ENCODE measurements at places on chromosomes 16 and 17.
A peak's percentile ranks its signal among the peaks of the same experiment; 100 is the strongest.

- peak; percentile 99 for DNase-seq
Measured at GRCh38 chr17:44689477-44690217, at the start of gene CCDC43. TSS of gene CCDC43 (minus strand) at chr17:44689776. CDS start at chr17:44689753, 23 bp downstream.

GRCh38 chr16:21194771-21195301 is 16.5 kb downstream of the ZP2 start:
- no peak for DNase-seq

GRCh38 chr17:42547001-42547461 is 5.7 kb upstream of the HSD17B1 start:
- peak; percentile 45 for DNase-seq

GRCh38 chr17:14871921-14872320 is 393.2 kb downstream of the PMP22 start:
- no peak for DNase-seq

DNA sequence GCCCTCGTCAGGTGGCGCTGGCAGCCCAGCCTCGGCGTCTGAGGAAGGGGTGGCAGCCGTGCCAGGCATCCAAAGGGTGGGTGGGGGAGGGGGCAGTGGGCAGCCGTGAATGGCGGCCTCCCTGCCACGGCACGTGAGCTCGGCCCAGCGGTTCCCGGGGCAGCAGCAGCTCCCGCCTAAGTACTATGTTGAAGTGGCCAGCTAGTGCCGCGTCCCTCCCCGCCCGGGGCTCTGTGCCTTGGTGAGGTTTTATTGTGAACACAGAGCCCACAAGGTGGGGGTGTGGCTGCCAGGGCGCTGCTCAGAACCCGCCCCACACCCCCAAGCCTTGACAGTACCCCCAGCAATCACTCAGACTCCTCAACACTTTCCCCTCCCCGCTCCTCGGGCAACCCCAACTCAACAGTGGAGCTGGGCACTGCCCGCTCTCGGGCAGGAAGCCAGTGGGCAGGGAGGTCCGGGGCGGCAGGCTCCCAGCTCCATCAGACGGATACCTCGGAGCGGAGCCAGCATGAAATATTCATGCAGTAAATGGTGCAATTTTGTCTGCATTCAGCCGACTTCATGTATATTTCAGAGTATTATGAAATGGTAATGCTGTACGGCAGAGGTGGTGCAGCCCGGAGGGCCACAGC is 80.4 kb downstream of the ENGASE start:
- DNase-seq: no peak

DNA sequence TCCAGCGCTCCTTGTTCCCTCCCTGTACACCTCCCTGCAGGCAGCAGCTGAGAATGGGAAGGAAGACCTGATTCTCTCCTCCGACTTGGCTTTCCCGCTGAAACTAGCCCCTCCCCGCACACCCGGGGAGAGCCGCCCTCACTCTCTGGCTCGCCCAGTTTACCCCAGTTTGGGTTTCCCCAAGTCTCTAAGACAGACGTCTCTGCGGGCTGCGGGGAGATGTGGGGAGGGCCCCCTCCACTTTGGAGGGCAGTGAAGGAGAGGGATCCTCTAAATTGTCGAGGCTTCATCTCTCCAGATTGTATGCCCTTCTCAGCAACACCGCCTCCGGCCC is 797 bp downstream of the GRB7 start:
- DNase-seq: peak; percentile 84

DNA sequence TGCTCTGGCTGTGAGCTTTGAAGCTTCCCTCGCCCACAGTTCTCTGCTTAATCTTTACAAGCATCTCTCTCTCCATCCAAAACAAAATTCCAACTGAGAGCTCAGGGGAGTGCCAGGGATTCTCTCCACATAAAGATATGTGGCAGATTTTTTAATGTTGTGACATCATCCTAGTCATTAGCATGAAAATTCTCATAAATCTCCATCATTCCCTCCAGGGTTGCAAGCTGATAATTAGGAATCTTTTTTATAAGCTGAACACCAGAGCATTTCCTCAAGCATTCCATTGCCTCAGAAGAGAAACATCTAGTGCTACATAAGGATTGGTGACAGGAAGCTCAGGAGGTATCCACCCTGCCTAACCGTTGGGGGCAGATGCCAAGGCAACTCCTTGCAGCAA is 82.4 kb upstream of the DNAH9 start:
- DNase-seq: no peak

GRCh38 chr16:4114257-4115208 is 1.7 kb downstream of the ADCY9 start:
- DNase-seq: no peak

- DNase-seq: no peak
Measured at GRCh38 chr16:51416926-51417325, 265.9 kb upstream of the SALL1 start.

DNA sequence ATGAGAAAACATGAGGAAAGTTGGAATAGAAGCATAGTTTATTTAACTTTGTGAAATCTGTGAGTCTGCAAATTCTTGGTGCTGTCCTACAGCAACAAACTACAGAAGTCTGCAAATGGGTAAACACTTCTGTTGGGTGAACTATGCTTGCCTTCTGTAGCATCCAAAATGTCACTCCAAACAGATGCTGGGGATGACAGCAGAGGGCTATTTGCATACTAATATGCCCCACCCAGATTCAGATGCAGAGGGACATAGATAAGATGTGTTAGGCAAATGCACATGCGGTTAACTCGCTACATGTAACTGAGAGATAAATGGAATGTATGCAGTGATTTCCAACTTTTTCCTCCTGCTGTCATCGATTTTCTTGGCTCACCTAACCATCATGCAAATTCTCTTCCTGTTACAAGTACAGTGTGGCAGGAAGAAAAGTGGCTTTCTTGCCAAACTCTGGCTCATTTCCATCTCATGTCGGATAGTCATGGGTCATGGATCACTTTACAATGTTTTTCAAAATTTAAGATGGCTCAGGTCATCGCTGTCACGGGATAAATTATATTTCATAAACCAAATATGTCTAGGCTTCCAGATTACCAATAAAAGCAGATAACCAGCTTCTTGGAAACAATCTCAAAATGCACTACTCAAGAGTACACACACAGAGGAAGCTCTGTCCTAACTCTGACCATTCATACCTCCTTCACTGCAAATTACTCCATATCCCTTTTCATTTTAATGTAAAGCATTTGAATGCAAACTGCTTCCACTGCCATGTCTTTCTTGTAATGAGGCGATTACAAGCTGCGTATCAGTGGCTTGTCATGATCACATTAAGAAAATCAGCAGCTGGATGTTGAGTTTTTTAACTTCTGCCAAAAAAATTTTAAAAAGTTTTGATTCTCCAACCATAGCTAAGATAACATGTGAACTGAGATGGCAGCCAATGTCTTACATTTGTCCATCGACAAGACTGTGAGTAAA is 47.7 kb downstream of the ADAMTS18 start:
- DNase-seq: no peak

DNA sequence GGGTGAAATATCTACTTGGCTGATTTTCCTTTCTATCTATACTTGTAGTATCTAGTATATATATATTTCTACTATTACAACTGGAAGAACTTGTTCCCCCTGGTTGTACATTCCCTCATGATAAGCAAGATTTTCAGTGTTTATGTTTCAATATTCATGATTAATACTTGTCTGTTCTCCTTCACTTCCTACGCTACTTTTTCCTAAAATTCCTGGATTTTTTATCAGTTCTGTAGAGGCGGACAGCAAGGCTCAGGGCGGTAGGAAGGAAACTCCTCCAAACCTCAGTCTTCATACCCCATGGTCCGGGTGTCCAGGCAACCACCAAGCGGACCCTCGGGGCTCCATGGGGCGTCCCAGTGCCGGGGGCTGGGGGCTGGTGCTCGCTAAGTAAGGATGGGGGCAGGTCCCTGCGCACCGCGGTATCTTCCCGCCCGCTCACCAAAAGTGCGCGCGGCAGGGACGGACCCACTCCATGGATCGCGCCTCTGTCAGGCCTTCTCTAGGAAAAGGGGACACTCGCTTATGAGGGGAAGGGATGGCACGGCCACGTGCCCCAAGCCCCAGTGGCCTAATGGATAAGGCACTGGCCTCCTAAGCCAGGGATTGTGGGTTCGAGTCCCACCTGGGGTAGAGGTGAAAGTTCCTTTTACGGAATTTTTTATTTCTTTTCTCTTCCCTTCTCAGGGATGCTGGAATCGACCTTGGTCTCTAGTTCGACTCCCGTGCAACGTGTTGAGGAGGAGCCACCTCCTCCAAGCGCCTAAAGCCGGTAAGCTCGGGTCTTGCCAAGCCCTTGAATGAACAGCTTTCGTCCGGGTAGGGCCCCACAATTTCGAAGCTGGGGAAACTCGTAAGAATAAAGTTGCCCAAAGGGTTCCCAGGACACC is 13.2 kb downstream of the ATP5PD start:
- peak; percentile 96 for DNase-seq

DNA sequence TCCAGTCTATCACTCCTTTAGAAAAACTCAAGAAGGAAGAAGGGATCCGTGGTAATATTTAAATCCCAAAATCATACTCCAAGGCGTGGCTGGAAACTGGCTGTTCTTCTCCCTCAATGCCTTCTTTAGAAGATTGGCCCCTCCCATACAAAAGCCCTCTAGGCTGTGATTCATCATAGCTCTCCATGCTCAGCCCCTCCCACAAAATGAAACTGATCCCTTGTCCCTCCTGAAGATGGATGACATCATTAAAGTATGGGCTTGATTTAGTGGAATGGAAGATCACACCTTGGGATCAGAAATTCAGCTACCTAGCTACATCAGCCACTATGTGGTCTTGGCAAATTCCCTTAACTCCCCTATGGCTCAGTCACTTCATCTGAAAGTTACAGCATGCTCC is 4.1 kb downstream of the GRIN2A start:
- DNase-seq: no peak

GRCh38 chr17:10737168-10737622 is 7.4 kb upstream of the TMEM220 start:
- DNase-seq: peak; percentile 22

- DNase-seq: peak; percentile 17
Measured at GRCh38 chr16:68739964-68740627, 3.0 kb downstream of the CDH1 start.

DNA sequence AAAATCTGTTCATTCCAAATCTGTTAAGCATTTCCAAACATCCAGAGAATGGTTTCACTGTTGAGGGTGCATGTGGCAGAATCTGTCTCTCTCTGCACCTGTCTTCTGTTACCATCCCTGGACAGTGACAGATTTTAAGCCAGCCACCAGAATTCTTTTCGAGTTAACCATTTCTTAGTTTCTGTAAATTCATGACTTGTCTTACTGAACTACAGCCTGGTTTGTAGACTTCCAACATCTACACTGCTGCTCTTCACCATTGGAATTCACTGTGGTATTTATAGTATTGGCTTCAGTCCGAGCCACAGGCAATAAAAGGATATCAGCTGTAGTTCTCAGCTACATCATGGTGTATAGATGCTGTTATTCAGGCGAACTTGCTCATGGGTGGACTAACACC is 47.6 kb downstream of the GOSR1 start:
- no peak for DNase-seq

- DNase-seq: no peak
Measured at GRCh38 chr17:61203671-61204131, 195.9 kb upstream of the TBX2 start.

DNA sequence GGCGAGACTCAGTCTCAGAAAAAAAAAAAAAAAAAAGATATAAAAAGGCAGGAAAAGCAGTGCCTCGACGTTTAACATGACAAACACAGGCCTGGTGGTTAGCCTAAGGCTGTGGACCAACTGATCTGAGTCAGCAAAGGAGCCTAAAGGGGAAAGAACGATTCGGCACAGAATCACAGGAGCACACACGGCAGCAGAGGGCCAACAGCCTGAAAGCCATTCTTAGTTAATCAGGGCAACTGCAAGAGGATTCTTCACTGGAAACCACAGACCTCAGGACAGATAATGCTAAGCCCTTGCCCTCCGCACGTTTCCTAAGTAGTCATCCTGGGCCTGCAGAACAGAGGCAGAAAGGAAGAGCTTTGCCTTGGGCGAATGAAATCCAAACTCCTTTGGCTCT is 14.7 kb downstream of the TMEM11 start:
- DNase-seq: no peak

GRCh38 chr16:65294165-65294564 is 172.3 kb upstream of the CDH11 start:
- DNase-seq: no peak

GRCh38 chr16:14140923-14141322 is 69.8 kb downstream of the MRTFB start:
- no peak for DNase-seq

DNA sequence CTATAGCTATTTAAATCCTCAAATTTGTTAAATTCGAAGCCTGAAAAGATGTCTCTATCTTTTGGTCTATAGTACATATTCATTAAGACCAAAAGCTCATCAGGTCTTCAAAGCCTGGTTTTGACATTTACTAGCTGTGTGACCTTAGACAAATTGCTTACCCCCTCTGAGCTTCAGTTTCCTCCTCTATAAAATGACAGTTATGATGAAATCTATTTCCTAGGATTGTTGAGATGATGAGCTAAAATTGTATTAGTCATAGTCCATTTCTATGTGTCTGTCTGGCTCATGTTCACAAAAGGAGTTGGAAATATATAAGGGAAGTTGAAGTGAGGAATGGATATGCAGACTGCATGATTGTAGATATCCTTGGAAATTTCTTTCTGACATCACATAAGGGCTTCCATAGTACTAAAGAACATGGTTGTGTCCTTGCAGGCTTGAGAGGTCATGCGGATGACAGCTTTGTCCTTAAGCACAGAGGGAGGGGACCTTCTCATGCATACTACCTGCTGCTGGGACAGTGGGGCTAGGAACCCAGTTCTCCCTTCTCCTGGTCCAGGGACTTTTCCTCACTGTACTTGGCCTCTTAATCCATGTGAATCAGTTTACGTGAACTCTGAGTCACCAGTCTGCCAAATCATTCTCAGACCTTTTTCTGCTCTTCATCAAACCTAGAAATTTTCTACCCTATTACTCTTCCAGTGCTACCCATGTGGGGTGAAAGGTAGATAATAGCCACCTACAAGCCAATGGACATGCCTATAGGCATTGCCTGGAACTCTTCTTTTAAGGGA is 487.5 kb upstream of the SALL1 start:
- DNase-seq: no peak

GRCh38 chr17:17709815-17710321 is 28.6 kb downstream of the RAI1 start:
- peak; percentile 44 for DNase-seq

Measured in DMS53 (cell line).